ENCODE measurements at places on chromosomes 12 and 14. TPM values are rescaled to one million over a fixed set of nuclear protein-coding genes. Genes with fewer than 3 reads are reported as not detected.

GRCh38 chr14:70893858-70894291 is 13.4 kb upstream of the PCNX1 start:
- no peak for DNase-seq

DNA sequence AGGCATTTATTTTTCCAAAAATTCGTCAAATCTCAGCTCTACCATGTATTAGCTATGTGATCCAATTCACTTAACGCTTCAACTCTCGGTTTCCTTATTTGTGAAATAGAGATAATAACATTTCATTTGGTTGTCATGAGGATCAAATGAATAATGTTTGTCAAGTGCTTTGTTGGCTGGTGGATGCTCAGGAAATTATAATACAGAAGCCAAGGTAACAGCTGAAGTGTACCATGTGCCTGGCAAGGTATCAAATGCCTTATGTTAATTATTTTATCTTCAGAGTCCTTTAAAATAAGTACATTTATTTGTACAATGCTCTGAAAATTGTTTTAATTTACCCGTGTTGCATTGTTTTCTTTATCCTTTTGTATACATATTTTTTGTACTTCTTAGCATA is 6.1 kb upstream of the PRKCH start:
- no peak for DNase-seq

The CLEC1B gene
- total RNA-seq, result not detected

- no peak for DNase-seq
Measured at GRCh38 chr12:130286741-130287440, 50.8 kb upstream of the PIWIL1 start.

The THAP2 gene
- 4.9 TPM for total RNA-seq
